Uterus (tissue), 4 donors: ENCODE measurements at places on chromosomes 7 and 10. TPM values are rescaled to one million over a fixed set of nuclear protein-coding genes. Genes with fewer than 3 reads are reported as not detected.

DNA sequence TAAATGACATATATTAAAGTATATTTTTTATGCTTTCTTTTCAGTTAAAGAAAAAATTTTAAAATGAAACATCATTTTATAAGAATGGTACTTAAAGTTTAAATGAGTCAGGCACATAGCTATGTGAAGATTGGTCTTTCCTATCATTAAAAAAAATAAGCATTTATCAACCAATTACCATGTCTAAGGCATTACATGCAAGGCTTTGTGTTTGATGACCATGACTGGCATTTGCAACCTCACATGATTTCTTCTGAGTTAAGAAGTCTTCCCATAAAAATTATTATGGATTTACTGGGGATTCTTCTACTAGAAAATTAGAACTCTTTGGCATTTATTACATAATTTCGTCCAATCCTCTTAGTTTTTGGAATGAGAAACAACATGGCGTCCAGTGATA lies 776.1 kb downstream of the MAGI2 start:
- no peak overlapping the region for H3K4me3 ChIP-seq
- no peaks in the 10 kb centered on the region for H3K36me3 ChIP-seq
- H3K4me1 ChIP-seq: no peaks in the 10 kb centered on the region
- no peak for DNase-seq

GRCh38 chr7:139725077-139725476 lies 52.7 kb downstream of the HIPK2 start:
- H3K36me3 ChIP-seq: no peaks in the 10 kb centered on the region
- no peaks in the 10 kb centered on the region for H3K27me3 ChIP-seq
- peaks cover 5% of the 10 kb centered on the region for H3K4me1 ChIP-seq

- no peaks in the 10 kb centered on the region for H3K36me3 ChIP-seq
- no peaks in the 10 kb centered on the region for H3K27me3 ChIP-seq
- H3K4me3 ChIP-seq: peak overlapping the region; percentile 74
- no peak for DNase-seq
These were observed 281 bp upstream of the EXOC6 start for GRCh38 chr10:92848037-92848440.

DNA sequence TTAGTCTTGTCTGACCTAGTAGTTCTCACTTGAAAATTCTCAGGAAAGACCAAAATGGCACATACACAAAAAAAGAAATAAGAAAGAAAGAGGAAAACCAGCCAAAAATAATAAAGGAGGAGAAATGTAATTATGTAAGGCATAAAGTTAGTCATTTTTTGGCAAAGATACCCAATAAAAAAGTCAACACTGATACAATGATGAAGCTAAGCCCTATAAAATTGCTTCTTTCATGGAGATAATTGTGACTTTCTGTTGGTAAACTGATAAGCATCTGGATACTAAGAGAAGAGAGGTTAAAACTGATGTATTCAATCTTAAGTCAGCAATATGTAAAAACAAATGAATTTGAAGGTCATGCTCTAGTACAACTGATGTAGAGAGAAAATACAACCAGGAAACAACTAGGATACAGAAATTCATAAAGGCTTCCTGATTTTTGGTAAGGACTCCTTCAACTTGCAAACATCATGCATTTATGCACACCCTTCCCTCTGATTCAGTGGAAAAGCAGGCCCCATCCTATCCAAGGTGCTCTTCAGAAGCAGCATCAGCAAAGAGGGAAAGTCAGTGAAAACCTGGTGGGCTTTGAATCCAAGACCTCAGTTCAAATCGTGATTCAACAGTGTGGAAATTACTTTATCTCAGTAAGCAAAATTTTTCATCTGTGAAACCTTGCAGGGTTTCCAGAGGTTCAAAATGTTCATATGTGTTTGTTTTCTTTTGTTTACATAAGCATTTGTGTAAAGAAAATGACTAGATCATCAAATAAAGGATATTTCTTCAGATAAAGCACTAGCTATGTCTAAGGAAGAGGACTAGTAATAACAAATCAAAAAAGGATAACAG lies 32.6 kb downstream of the IMMP2L start:
- H3K36me3 ChIP-seq: no peaks in the 10 kb centered on the region
- DNase-seq: no peak
- no peak overlapping the region for H3K4me3 ChIP-seq
- H3K27me3 ChIP-seq: no peaks in the 10 kb centered on the region
- H3K4me1 ChIP-seq: no peaks in the 10 kb centered on the region

- no peak for DNase-seq
- H3K36me3 ChIP-seq: no peaks in the 10 kb centered on the region
- H3K4me1 ChIP-seq: no peaks in the 10 kb centered on the region
- H3K4me3 ChIP-seq: no peak overlapping the region
- no peak overlapping the region for H3K27ac ChIP-seq
- no peaks in the 10 kb centered on the region for H3K27me3 ChIP-seq
These were observed 45.6 kb downstream of the SCD start for GRCh38 chr10:100392686-100393003.

GRCh38 chr7:98232263-98232585 lies 19.8 kb downstream of the TECPR1 start:
- no peak overlapping the region for H3K27ac ChIP-seq
- H3K27me3 ChIP-seq: no peaks in the 10 kb centered on the region
- DNase-seq: no peak

DNA sequence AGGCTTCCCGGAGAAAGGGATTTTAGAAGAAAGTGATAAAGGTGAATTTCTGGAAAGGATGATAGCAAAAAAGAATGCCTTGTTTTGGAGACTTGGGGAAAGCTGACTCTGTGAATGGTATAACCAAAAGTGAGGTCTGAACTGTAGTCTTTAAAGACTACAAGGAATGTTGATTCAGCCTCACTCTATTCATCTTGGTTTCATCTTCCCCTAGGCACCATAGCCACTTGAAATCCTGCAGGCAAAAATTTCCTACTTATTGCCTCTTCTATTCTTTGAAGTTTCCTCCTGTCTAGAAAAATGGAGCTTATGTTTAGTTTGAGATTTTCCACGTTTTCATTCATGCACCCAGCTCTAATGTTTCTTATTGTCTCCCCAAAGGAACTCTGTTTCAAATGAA lies 518.0 kb downstream of the AUTS2 start:
- H3K36me3 ChIP-seq: no peaks in the 10 kb centered on the region
- no peak overlapping the region for H3K4me3 ChIP-seq
- no peak overlapping the region for H3K27ac ChIP-seq
- DNase-seq: no peak
- no peaks in the 10 kb centered on the region for H3K4me1 ChIP-seq

DNA sequence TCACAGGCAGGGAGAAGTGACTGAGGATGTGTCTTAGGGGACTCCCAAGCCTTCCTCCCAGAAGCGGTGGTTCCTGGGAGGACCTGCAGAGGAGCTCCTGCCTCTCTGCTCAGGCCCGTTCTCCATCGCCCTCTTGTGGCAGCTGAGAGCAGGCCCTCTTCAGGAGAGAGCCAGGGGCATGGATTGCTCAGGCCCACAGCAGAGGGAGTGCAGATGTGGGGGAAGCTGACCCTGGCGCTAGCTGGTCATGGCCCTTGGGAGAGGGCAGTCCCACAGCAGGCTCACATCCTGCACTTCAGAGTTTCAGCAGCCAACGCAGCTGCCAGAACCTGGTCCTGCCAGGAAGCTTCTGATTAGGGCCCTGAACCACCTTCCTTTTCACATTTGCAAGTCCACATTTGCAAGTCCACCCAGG lies 94.8 kb upstream of the TARP start:
- no peaks in the 10 kb centered on the region for H3K27me3 ChIP-seq
- H3K36me3 ChIP-seq: no peaks in the 10 kb centered on the region
- H3K27ac ChIP-seq: no peak overlapping the region
- no peak overlapping the region for H3K4me3 ChIP-seq
- no peak for DNase-seq

GRCh38 chr7:54978364-54979116 lies 40.3 kb upstream of the EGFR start:
- no peaks in the 10 kb centered on the region for H3K27me3 ChIP-seq
- H3K27ac ChIP-seq: no peak overlapping the region
- H3K4me1 ChIP-seq: no peaks in the 10 kb centered on the region
- DNase-seq: no peak

GRCh38 chr7:55409482-55410225 lies 44.5 kb downstream of the LANCL2 start:
- no peak for DNase-seq
- no peak overlapping the region for H3K27ac ChIP-seq
- H3K36me3 ChIP-seq: no peaks in the 10 kb centered on the region
- H3K4me1 ChIP-seq: no peaks in the 10 kb centered on the region

GRCh38 chr7:96041171-96041570 lies 268.8 kb downstream of the DYNC1I1 start:
- no peaks in the 10 kb centered on the region for H3K4me1 ChIP-seq
- no peaks in the 10 kb centered on the region for H3K36me3 ChIP-seq
- no peak for DNase-seq
- no peaks in the 10 kb centered on the region for H3K27me3 ChIP-seq

DNA sequence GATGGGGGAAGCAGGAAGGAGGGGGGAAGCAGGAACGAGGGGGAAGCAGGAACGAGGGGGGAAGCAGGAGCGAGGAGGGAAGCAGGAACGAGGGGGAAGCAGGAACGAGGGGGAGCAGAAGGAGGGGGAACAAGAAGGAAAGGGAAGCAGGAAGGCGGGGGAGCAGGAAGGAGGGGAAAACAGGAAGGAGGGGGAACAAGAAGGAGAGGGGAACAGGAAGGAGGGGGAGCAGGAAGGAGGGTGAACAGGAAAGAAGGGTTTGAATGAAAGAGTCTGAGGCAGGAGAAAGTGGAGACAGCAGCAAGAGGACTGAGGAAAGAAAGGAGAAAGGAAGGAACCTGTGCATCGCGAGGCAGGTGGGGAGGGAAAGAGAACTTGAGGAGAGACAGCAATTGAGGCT lies 256.6 kb downstream of the PTEN start:
- DNase-seq: no peak
- H3K27me3 ChIP-seq: no peaks in the 10 kb centered on the region
- no peak overlapping the region for H3K27ac ChIP-seq
- no peaks in the 10 kb centered on the region for H3K4me1 ChIP-seq
- H3K4me3 ChIP-seq: no peak overlapping the region

GRCh38 chr10:60175441-60175971 lies 214.2 kb downstream of the ANK3 start:
- no peaks in the 10 kb centered on the region for H3K36me3 ChIP-seq
- H3K27me3 ChIP-seq: no peaks in the 10 kb centered on the region
- H3K4me1 ChIP-seq: no peaks in the 10 kb centered on the region

Gene HTRA1
- total RNA-seq: 153 TPM

Gene CCL24
- total RNA-seq: not detected

Gene STX1A
- total RNA-seq: 13.2 TPM

Gene ASZ1
- not detected for total RNA-seq

Gene BUB3
- total RNA-seq: 57.2 TPM

Gene HGF
- total RNA-seq: 2.6 TPM

Gene PCLO
- 0.26 TPM for total RNA-seq

Gene COL28A1
- 0.26 TPM for total RNA-seq

Gene DMBT1
- total RNA-seq: not detected
